H7 (cell line): ENCODE measurements at places on chromosomes 5 and 9. TPM values are rescaled to one million over a fixed set of nuclear protein-coding genes. Genes with fewer than 3 reads are reported as not detected.
A peak's percentile ranks its signal among the peaks of the same experiment; 100 is the strongest.

DNA sequence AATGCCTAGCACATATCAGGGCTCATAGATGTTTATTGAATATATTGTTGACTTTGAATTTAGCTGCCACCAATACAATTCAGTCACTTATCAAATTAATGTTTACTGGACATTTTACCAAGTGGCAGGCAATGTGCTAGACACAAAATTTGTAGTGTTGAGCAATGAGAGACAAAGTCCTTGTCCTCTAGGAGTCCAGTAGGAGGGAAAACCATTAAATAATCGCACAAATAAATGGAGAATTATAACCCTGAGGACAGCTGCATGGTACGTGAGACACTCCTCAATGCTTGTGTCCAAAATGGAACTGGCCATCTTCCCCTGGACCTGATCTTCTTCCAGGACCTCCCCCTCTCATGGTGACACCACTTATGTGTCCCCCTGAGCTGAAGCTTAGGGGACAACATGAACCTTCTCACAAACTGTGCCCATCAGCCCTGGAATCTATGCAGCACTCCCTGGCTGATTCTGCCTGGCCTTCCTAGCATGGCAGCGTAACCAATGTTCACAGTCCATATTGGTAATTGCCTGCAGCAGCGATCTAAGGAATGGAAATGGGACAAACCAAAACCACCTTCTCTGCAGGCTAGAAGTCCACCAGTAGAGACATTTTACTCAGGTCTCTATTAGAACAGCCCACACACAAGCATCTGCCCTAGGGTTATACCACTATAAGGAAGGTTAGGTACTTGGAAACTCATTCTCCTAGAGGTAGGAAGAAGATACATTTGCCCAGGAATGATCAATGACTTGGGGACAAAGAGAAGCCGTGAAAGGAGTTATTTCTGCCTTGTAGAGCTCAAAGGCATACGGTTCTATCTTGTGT is 75.5 kb downstream of the FGF1 start:
- DNase-seq, result no peak

- no peak for DNase-seq
These were observed 71.2 kb downstream of the SHB start for GRCh38 chr9:37997636-37998374.

DNA sequence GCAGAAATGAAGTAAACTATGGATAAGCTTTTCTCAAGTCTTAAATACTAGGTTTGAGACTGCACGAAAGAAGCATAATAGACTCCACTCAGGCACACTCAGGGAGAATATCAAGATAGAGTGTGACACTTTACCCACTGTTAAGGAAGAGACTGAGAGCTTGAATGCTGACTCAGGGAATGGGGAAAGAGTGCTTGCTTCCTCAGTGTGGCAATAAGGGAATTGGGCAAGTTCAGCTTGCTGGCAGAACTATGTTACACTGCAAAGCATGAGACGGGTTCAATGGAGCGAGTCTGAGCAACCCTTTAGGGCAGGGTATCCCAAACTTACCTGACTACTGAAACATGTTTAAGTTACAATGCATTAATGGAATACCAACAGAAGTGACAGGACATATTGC is 237.7 kb upstream of the MEF2C start:
- DNase-seq, result no peak

DNA sequence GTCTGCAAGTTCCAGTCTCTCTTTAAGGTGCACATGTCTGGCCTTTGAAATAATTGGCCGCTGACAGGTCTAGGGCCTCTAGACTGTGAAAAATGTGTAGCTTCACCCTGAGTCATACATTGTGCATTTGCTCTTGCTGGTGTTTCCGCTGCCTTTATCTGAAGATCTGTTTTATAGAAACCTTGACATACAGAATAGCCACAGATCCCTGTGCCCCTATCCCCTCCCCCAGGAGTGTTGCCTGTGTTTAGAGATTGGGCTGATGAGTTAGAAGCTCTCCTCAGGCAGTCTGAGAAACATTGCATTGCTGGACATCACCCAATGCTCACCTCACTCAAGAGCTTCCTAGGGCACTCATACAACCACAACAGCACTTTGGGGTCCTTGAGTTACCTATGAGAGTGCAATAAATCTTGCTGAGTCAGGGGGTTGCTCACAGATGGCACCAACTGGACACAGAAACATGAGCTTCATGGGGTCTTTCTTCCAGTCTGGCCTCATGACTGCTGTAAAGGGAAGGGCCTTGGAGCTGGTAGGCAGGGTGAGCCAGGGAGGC is 3.8 kb upstream of the ZNF782 start:
- no peak for DNase-seq

- no peak for DNase-seq
These were observed 23.2 kb downstream of the PRUNE2 start for GRCh38 chr9:76882686-76883085.

DNA sequence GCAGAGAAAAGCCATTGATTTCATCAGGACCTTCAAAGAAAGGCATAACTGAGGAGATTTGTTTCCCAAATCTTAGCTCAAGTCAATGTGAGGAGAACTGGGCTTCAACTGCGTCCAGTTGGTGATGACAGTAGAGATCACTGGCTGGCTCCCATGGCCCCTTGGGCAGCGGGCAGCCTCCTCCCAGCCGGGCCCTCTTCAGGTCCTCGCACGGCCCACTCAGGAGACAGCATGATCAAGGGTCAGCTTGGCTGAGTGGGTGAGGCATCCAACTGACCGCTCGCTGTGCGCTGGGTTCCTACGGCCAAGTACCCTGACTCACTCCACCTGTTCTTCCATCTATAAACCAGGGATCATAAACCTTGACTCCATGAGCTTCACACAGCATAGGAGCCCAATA is 274.0 kb downstream of the NSG2 start:
- no peak for DNase-seq

- DNase-seq, result no peak
These were observed 407.7 kb downstream of the KDM4C start for GRCh38 chr9:7165331-7165975.

DNA sequence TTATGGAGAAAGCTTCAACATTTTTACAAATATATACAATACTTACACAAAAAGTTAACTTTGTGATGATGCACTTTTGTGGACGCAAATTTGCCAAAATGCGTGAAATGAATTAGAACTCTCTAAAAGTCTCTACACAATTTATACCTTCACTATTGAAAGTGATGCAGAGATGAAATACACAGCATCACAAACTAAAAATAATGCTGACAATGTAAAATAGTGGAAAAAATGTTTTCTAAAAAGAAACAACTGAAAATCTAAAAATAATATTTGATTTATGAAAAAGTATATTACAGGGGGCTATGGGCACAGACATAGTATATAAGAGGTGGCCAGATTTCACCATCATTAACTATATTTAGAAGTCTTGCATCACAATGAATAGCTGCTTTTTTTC is 188.8 kb downstream of the ADCY2 start:
- no peak for DNase-seq

GRCh38 chr9:93127395-93127911 is 6.6 kb downstream of the NINJ1 start:
- DNase-seq, result peak; percentile 62

GRCh38 chr5:95852567-95852966 is 30.0 kb upstream of the GLRX start:
- DNase-seq, result no peak

DNA sequence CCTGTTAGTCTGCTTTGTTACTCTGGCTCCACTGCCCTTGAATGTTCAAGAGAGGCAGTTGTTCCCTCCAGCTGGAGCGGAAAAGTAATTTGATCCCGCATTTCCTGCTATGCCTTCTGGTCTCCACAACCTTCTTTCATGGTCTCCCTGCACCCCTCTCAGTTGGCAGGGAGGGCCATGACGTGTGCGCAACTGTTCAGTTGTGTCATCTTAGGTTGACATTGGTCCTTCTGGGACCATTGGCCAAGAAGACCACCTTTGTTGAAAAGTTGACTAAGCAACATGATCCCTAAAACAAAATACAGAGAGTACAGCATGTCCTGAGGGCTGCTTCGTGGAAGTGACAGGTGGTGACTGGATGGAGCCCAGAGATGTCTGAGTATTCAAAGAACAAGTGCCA is 192.5 kb upstream of the TUT7 start:
- no peak for DNase-seq

DNA sequence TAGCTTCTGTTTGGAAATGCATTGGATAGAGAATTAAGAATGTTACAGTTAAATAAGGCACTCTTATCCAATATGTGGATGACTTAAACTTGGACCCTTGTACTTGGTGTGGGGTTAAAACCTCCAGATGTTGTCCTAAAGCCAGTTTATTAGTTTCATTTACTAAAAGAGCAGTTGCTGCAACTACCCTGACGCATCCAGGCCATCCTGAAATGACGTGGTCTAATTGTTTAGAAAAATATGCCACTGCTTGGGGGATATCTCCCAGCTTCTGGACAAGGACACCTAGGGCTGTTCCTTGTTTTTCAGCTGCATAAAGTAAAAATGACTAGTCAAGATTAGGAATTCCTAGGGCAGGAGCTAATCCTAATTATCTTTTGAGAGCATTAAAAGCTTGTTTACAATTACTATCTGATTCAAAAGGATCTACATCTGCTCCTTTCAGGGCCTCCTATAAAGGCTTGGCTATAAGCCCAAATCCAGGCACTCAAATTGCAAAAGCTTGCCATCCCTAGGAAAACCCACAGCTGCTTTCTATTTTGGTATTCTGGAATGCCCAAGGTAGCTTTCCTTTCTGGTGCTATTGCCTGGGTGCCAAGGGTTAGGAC is 45.7 kb upstream of the SLCO4C1 start:
- no peak for DNase-seq

- DNase-seq, result no peak
These were observed 64.5 kb downstream of the EPB41L4B start for GRCh38 chr9:109256336-109256735.

GRCh38 chr9:79616013-79616412 is 44.2 kb downstream of the TLE4 start:
- no peak for DNase-seq

GRCh38 chr9:99030092-99030511 is 74.8 kb upstream of the TGFBR1 start:
- DNase-seq, result no peak

GRCh38 chr5:141003791-141004611 is 37.7 kb downstream of the PCDHAC2 start:
- peak; percentile 58 for DNase-seq

GRCh38 chr9:96167011-96167410 is 135.0 kb downstream of the HSD17B3 start:
- DNase-seq, result no peak

- DNase-seq, result no peak
These were observed 33.5 kb upstream of the CEMIP2 start for GRCh38 chr9:71801826-71802225.

- DNase-seq, result no peak
These were observed 40.9 kb downstream of the C5orf15 start for GRCh38 chr5:133927300-133928180.

DNA sequence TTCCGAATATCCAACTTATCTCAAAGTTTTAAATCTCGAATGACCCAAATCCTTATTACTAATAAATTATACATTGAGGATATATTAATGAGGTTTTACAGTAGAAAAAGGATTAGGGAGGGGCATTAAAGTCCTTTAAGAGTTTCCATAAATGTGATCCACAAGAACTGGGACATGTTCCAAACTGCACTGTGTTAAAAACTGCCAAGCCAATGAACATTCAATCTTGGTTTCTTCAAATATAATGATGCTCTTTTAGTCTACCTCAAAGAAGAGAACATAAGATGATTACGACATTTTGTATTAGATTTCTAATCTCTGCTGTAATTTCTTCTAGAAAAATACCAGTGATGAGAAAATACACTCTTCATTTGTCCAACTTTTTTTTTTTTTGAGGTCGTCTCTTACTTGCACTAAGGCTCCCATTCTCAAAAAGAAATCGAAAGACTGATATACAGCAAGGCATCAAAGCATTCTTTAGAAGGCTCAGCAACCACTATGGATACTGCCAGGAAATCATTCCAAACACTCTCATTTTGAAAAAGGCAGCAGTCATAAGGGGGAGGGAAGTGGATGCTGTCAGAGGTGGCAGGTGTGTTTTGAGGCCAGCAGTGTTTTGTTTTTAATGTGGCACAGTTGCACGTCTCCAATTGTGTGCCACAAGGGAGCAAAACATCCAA is 1.7 kb downstream of the PTAR1 start:
- no peak for DNase-seq

- DNase-seq, result no peak
These were observed 243.6 kb downstream of the AP3B1 start for GRCh38 chr5:78050888-78051287.

DNA sequence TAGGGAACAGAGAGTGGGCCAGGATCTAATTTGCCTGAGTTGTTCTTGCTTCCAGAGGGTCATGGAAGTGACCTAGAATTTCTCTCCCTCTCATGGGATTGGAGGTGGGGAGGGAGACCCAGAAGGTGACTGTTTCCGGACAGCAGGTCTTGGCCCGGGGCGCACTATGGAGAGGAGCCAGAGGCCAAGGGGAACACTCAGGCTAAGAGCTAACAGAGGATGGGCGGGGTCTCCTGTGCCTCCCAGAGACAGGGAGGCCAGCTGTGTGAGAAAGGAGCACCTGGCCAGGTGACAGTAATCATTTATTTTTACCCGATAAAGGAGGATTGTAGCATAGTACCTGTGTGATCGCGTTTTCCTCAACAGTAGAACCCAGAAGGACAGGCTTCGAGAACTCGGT is 50.9 kb upstream of the ANKH start:
- no peak for DNase-seq

DNA sequence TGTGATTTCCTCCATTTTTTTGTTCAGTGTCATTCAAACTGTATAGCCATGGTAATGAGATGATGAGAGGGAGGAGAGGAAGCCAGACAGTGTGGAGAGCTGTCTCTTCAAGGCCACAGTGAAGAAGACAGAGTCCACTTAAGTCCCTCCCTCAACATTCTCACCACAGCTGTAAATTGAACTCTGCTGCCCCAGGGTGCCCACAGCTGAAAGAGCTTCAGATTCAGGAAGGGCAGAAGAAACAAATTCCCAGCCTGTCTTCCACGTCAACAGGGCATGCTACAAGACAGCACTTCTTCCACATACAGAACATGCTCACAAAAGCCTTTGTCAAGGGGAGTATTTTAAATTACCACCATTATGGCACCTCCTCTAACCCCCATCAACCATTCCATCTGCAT is 100.4 kb downstream of the KLHL3 start:
- DNase-seq, result no peak

DNA sequence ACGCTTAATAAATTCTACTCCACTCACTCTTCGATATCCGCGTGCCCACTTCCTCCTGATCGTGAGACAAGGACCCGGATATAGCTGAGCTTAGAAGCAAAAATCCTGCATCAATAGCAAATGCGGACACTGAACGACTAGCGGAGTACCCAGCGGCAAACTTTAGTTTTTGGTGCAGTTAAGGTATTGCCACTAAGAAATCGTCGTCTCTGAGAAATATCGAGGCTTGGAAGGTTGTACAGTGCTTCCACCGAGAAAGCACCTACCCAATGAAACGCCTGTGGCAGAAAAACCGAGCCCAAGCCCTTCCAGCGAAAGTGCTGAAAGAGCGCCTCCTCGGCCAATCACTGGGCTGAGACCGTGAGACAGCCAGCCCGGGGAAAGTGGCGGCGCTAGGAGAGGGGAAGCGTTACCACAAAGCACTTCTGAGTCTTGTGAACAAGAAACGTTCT is 32.2 kb downstream of the ANXA2R start:
- peak; percentile 67 for DNase-seq

- DNase-seq, result no peak
These were observed 275.3 kb upstream of the CDH6 start for GRCh38 chr5:30918171-30918570.

The SLC25A2 gene
- 0.14 TPM in 1 of 2 replicates, not detected in the other for total RNA-seq

The BAAT gene
- 0.10 TPM in 1 of 2 replicates, not detected in the other for total RNA-seq

The PCDHB5 gene
- total RNA-seq, result 0.07 TPM in 2 replicates

The TPM2 gene
- 117 and 129 TPM in 2 replicates for total RNA-seq

The LPCAT1 gene
- total RNA-seq, result 70.2 and 77.5 TPM in 2 replicates

The GARIN3 gene
- total RNA-seq, result not detected in 2 replicates

The CCL27 gene
- total RNA-seq, result 0.10 and 0.41 TPM in 2 replicates

The DAB2 gene
- 2.7 and 3.7 TPM in 2 replicates for total RNA-seq

The OR1J2 gene
- not detected in 2 replicates for total RNA-seq

The TICAM2 gene
- total RNA-seq, result not detected in 2 replicates

The CD74 gene
- 18.0 and 32.2 TPM in 2 replicates for total RNA-seq
